ENCODE measurements at places on chromosomes 4 and X.

- peak; percentile 22 for DNase-seq
These were observed 183.7 kb downstream of the SPATA18 start for GRCh38 chr4:52234561-52235440.

GRCh38 chr4:89158884-89159503, 47.7 kb downstream of the TIGD2 start:
- peak; percentile 67 for DNase-seq

DNA sequence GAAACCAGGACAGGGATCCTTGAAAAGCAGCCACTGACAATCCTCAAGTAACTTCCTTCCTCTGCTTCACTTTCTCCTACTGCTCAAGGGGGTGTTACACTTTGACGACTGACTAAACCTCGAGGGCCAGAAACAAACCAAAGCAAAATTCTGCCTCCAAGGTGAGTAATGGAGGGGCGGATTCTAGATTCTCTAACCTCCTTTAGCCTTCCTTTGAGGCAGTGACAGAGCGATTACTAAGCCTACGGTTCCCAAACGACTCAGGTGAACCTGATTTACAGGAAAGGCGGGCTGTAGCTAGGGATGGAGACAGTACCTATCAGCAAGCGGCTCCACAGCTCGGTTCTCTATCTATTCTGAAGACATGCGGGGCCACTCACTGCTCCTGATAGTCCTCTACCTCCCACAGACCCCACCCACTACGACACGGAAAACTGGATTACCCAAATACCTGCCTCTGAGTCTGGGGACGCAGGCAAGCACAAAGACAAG, 487 bp downstream of the TBCK start:
- no peak for DNase-seq

GRCh38 chr4:108359986-108360681, 191.4 kb upstream of the LEF1 start:
- no peak for DNase-seq

DNA sequence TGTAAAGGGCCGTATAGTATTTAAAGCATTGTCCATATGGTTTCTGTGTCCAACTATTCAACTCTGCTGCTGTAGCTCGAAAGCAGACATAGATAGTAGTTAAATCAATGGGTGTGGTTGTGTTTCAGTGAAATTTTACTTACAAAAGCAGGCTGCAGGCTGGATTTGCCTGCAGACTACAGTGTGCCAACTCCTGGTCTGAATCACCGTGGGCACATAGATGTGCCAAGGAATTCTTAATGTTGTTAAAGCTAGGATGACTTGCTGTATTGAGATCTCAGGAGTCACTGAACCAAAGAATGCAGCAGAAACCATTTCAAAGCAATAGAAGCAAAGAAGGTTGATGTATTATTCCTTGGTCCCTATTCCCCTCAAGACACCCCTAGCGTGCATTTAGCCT, 379.0 kb downstream of the STIM2 start:
- no peak for DNase-seq

GRCh38 chr4:143099693-143100092, 85.0 kb upstream of the USP38 start:
- no peak for DNase-seq

- no peak for DNase-seq
These were observed 19.1 kb downstream of the VSIG4 start for GRCh38 chrX:66020631-66021334.

DNA sequence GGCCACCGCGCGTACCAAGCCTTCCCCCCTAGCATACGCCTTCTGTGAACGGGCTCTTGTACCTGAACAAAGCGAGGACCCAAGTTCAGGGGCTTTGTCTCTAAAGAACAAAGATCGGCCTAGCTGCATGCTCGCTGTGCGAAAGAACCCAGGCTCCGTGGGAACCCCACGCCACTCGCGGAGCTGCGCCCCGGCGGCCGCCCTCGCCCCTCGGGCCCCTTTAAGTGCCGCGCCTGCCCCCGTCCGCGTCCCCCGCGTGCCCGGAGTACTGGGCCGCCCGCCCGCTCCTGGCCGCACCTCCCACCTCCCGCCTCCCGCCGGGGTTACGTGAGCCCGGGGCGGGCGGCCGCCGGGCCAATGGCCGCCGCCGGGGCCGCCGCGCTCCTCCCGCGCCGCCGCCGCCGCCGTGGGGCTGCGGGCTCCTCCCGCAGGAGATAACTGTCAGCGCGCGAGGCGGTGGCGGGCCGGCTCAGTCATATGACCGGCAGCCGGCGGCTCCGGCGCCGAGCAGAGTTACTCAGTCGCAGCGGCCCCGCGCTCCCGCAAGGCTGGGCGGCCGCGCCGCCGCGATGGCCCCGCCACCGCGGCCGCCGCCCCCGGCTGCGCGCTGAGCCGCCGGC, at the start of gene FNIP2:
FNIP2 (plus strand) TSS at position 472 of the 620 bp plus-strand sequence. CDS start 187 bp downstream, outside the sequence.
- peak; percentile 81 for DNase-seq

- no peak for DNase-seq
These were observed 105.4 kb upstream of the DIAPH2 start for GRCh38 chrX:96579252-96579651.

DNA sequence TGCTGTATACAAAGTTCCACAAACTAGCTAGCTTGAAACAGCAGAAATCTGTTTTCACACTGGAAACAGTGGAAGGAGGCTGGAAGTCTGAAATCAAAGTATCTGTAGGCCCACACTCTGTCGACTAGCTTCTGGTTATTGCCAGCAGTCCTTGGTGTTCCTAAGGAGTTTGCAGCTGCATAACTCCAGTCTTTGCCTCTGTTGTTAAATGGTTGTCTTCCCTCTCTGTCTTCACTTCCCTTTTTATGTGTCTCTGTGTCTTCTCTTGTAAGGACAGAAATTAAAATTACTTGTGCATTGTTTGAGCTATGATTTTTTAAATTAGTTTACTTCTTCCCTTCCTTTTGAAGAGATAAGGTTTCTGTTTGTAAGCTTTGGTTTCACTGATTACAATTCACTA, 8.2 kb downstream of the MTHFD2L start:
- DNase-seq = no peak

- no peak for DNase-seq
These were observed 58.3 kb upstream of the HPGD start for GRCh38 chr4:174580597-174580996.

- DNase-seq = no peak
These were observed 428.0 kb downstream of the SPIN4 start for GRCh38 chrX:62923093-62923492.

DNA sequence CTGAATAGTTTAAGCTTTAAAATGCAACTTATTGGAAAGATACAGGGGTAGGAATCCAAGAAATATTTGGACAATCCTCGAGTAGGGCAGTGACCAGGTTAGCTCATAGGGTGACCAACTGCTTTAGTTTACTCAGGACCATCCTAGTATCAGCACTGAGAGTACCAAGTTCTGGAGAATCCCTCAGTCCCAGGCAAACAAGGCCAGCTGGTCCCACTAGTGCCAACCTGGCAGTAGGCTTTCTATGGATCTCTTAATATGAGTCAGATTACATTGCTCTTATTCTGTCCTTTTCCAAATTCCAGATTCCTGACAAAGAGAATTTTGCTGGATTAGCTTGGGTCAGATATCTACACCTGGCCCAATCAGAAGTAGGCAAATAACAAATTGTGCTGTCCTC, 493.7 kb downstream of the KCNIP4 start:
- DNase-seq = no peak

DNA sequence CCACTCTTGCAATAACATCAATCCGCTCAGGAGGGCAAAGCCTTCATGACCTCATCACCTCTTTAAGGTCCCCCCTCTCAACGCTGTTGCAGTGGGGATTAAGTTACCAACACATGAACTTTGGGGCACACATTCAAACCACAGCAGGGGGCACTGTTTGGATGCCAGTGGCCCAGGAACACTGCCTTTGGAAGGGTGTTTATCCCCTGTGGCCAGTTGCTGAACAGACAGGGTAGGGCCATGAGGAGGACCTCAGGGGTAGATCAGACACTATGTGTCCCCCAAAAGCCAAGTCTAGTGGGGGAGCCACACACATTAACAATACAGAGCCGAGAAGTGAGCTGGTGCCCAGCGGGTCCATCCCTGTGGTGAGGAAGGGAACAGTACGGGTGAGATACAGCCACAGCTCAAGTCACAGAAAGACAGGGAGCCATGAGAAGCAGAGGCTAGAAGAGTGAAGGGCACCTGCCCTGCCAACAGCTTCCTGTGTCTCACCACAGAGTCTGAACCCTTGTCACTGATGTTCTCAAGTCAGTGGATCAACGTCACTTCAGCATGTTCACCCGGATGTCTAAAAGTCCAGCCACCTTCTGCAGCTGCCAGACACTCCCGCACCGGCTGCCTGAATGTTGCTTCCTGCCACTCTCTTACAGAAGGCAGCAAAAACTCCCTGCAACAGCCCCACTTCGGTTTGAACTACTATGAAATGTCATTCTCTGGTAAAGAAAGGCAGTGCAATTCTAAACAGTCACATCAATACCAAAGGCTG, 19.9 kb upstream of the MXD4 start:
- no peak for DNase-seq

GRCh38 chr4:115234405-115235093, 121.1 kb upstream of the NDST4 start:
- peak; percentile 58 for DNase-seq

DNA sequence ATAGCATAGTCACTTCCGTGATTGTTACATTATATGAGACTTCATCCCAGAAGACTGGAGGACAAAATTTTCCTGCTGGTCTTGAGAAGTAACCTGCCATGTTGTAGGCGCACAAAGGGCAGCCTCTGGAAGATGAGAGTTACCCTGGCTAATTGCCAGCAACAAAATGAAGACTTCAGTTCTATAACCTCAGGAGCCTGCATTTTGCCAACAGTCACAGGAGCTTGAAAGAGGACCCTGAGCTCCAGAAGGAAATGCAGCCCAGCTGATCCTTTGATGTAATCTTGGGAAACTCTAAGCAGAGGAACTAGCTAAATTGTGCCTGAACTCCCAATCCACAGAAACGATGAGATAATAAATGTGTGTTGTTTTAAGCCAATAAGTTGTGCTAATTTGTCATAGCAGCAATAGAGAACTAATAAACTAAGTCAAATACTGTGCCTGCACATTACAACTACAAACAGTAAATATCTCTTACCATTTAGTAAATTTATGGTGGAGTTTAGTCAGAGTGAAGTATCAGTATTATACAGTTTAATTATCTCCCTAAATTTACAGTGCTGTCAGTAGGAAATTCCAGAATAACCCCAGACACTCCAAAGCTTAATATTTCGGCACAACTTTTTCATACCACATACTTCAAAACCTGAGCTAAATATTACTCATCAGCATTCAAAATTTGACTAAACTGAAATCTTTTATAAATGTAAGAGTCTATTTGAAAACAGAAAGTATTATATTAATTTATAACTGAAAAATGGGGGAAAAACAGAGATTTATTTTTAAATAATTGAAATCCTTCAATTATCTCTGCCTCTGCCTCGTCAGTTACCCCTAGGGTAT, 90.1 kb upstream of the MAPK10 start:
- peak; percentile 22 for DNase-seq

GRCh38 chrX:17372052-17372451, 2.9 kb upstream of the NHS start:
- DNase-seq = no peak

- DNase-seq = peak; percentile 53
These were observed 114.6 kb downstream of the TBCK start for GRCh38 chr4:106201373-106201772.

- peak; percentile 26 for DNase-seq
These were observed 1.3 kb downstream of the TMEM165 start for GRCh38 chr4:55397126-55397436.

DNA sequence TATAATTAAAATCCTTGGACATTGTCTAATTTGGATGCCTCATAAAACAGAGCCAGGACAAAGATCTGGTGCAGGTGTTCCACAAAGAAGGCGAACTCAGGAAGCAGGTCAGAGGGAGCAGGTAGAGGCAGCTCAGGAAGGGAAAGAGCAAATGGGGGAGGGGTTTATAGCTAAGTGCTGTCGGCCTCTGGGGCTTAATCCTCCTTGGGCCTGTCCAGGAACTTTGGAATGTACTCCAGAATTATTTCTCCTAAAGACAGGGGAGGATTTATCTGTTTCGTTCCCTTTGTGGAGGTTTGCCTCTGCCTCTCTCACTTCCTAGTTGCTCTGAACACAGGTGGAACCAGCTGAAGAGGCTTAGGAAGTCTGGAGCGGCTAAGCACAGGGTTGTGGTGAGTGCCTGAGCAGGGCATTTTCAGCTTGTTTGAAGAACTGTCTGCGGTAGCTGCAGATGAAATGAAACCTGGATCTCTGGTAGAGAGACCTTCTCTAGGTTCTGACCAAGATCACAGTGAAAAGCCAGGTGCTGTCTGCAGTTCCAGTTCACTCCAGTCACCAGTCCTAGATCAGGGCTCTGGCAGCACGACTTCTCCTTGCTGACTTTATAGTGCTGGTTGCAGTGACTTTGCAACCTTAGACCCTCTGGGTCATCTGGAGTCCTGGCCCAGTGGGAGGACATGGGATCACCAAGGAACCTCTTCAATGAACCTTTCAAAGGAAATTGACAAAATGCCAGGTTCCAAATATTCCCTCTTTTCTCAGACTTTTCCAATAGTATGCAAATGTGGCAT, 519.2 kb downstream of the PCDH10 start:
- DNase-seq = peak; percentile 11

DNA sequence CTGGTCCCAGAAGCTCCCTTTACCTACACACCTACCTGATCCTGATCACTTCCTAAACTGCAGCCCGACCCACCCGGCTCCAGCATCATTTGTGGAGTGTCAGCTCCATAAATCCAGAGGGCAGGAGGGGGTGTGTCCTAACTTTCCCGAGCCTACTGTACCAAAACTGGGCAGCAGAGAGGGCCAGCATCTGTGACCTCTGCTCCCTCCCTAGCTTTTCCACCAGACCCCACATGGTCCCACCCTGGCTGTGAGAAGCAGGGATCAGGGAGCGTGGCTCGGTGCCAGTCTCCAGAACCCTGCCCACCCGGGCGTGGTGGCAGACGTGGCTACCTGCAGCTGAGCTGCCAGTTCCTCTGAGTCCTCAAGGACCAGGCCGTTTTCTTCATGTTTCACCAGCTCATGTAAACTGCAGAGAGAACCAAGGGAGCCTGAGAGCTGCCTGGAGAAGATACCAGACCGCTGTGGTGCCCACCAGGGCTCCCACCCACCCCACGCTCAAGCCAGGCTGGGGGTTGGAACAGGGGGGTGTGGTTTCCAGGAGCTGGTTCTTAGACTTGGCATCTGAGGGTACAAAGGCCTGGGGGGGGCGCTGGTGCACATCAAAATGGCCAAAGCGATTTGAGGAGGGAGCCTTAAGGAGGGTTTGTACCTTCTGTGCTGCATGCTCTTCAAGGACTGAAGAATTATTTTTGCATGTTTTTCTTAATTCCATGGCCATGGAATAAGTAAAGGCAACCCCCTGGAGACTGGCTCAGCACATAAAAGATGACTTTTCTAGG, 76.7 kb upstream of the DRD5 start:
- peak; percentile 44 for DNase-seq

- DNase-seq = no peak
These were observed 26.0 kb downstream of the ZNF81 start for GRCh38 chrX:47862680-47863079.

DNA sequence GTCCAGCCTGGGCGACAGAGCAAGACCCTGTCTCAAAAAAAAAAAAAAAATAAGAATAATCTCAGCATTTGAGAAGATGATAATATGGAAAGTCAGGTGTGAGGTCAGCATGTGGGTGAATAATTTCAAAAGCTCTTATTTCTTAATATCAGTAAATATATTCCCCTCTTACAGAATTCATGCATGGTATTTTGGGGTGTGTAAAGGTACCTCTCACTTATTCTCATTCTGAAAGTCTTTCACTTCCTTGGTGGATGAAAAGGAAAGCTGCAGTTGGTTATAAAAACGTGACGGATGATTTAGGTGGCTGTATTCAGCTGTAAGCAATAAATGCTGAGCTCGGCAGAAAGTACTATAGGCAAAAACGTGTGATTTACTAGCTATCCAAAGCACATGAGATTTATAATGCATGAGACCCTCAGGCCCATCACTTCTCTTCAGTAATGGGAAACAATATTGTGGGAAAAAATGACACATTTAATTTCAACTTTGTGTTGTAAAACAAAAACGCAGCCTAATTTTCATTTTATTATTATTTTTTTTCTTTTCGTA, 353.2 kb upstream of the MAGEB2 start:
- DNase-seq = no peak

Measured in HAP-1 (cell line).